Type B pancreatic cell (in vitro differentiated cells): ENCODE measurements at places on chromosomes 2 and 18. TPM values are rescaled to one million over a fixed set of nuclear protein-coding genes. Genes with fewer than 3 reads are reported as not detected.

Gene GREB1
- 7.5 and 50.5 TPM in 2 replicates for total RNA-seq

Gene CNGA3
- 3.7 and 6.8 TPM in 2 replicates for total RNA-seq

Gene PPP1R1C
- 1.4 and 7.4 TPM in 2 replicates for total RNA-seq

Gene TFCP2L1
- 3.0 and 4.6 TPM in 2 replicates for total RNA-seq

Gene ACOXL
- total RNA-seq: 1.4 and 10.7 TPM in 2 replicates

Gene SCG2
- total RNA-seq: 75.1 and 347 TPM in 2 replicates

Gene NOSTRIN
- 2.4 and 2.5 TPM in 2 replicates for total RNA-seq

Gene CLEC4F
- not detected in 2 replicates for total RNA-seq

Gene SETBP1
- total RNA-seq: 17.3 and 62.7 TPM in 2 replicates
